ENCODE measurements at places on chromosomes 11 and 22. TPM values are rescaled to one million over a fixed set of nuclear protein-coding genes. Genes with fewer than 3 reads are reported as not detected.

- DNase-seq, result no peak
Observed at GRCh38 chr11:115901069-115901468, 396.9 kb upstream of the CADM1 start.

The ZW10 gene
- total RNA-seq, result 17.3 TPM

DNA sequence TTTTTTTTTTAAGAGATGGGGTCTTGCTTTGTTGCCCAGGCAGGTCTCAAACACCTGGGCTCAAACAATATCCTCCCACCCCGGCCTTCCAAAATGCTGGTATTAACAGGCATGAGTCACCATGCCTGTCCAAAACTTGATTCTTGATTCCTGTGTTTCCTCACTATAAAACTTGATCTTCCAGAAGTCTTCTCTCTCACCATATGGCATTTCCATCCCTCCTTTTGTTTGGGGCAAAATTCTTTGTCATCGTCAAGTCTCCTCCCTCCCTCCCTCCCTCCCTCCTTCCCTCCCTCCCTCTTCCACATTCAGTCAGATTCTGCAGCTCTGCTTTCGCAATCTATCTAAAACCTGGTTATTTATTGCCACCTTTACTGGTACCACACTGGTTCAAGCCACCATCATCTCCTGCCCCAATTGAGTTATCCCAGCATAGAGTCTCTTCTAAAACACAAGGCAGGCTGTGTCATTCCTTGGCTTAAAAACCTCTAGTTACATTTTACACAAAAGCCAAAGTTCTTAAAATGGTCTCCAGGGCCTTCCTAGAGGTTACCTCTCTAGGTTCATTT lies 65.0 kb upstream of the HORMAD2 start:
- no peak for DNase-seq

The MIAT gene
- total RNA-seq, result 66.5 TPM

The APOBEC3C gene
- total RNA-seq, result 147 TPM

GRCh38 chr11:12377824-12378593 lies 638 bp downstream of the PARVA start:
- DNase-seq, result no peak

The FAM181B gene
- total RNA-seq, result not detected

The CRYBA4 gene
- 0.38 TPM for total RNA-seq

The SCGB1A1 gene
- not detected for total RNA-seq

- no peak for DNase-seq
Observed at GRCh38 chr22:23604939-23605712, 25.0 kb upstream of the IGLL1 start.

- DNase-seq, result no peak
Observed at GRCh38 chr11:10978198-10978597, 120.3 kb upstream of the ZBED5 start.

DNA sequence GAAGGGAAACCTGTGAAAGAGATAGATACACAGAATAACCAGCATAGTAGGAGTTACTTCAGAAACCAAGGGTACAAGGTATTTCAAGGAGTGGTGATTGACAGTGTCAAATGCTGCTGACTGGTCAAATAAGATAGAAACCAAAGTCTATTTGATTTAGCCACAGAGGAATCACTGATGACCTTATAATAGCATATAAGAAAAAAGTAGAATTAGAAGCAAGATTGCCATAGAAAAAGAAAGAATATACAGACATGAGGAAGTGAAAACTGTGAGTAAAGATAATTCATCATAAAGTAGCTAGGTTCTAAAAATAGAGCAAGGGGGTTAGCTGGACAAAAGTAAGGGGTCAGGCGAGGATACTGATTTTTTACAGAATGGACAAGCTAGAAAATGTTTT lies 14.2 kb downstream of the ZBTB44 start:
- no peak for DNase-seq

DNA sequence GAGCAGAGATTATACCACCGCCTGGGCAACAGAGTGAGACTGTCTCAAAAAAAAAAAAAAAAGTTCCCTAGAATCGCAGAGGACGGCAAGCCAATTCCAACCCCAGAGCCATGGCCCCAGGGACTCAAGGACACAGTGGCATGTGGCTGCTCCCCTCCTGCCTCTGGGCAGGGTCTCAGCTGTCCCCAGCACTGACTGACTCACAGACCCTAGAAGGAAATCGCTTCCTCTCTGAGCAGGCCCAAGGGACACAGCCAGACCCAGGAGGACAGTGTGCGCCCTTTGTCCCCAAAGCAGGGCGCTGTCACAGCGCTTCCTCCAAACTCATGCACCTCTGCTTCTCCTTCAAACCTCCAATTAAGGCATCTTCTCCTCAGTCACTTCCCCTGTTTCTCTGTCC lies 2.3 kb downstream of the PACSIN3 start:
- no peak for DNase-seq
